Astrocyte of the hippocampus (primary cell): ENCODE measurements at places on chromosomes 11 and 22.

- no peak for DNase-seq
Observed at GRCh38 chr11:130831976-130832375, 84.3 kb downstream of the SNX19 start.

- DNase-seq, result no peak
Observed at GRCh38 chr11:17159441-17159840, 48.3 kb downstream of the PIK3C2A start.

- no peak for DNase-seq
Observed at GRCh38 chr11:10533323-10533722, 7.7 kb downstream of the RNF141 start.

- DNase-seq, result no peak
Observed at GRCh38 chr22:39845529-39845928, 48.0 kb downstream of the ENTHD1 start.

DNA sequence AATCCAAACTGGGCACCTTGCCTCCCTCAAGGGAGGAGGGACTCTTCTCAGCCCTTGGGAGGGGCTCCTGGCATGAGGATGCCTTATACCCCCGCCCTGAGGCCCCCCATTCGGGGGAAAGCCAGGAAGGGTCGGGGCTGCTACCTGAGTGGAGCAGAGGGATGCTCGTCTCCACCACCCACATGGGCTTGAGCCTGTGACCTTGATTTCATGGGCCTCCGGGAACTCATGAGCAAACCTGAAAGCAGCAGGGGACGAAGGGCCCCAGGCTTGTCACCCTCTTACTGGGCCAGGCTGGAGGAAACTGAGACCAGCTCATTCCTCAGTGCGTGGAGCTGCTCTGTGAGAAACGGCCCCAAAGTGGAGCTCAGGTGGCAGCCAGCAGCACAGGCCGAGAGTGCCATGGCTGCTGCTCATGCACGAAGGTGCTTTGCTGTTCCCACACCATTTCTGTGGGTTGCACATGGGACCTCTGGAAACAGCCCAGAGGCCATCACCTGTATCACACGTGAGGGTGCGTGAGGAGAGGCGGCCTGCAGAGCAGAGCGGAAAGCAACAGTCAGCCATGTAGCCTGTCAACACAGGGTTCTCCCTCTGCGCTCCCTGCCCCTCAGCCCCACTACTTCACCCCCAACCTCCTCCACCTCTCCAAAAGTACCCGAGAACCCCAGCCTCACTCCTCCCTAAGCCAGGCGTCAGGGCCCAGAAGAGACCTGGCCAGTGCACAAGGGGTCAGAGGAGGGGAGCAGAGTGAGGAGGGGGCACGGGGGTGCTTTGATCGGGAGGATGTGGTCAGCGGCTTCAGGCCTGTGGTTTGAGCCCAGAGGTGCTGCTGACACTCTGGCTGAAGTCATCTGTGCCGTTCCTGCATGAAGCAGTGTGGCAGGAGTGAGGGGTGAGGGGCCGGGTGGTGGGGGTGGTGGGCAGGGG is 14.1 kb upstream of the IL2RB start:
- no peak for DNase-seq

GRCh38 chr11:11973361-11973800 is 35.0 kb downstream of the DKK3 start:
- peak; percentile 95 for DNase-seq

- no peak for DNase-seq
Observed at GRCh38 chr22:28375761-28376534, 303.7 kb downstream of the TTC28 start.

- DNase-seq, result no peak
Observed at GRCh38 chr11:5684036-5684645, 733 bp downstream of the TRIM5 start.

DNA sequence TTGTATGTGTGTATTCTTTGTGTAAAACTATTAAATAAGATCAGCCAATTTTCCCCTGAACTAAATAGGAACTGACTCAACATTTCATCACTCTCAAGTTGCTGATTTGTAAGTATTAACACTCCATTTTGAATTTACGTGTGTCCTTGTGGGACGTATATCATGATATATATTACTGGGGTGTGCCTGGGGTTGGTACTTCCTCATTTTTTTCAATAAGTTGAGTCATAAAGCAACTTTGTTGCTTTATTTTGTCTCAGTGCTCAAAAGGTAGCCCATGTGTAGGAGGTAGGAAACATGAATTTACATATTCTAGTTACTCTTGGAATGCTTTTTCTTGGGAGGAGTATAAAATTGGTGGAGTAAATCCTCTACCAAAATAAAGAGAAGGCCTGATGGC is 193.9 kb upstream of the RAG2 start:
- DNase-seq, result no peak

- no peak for DNase-seq
Observed at GRCh38 chr11:15918212-15918611, 438.1 kb downstream of the SOX6 start.

DNA sequence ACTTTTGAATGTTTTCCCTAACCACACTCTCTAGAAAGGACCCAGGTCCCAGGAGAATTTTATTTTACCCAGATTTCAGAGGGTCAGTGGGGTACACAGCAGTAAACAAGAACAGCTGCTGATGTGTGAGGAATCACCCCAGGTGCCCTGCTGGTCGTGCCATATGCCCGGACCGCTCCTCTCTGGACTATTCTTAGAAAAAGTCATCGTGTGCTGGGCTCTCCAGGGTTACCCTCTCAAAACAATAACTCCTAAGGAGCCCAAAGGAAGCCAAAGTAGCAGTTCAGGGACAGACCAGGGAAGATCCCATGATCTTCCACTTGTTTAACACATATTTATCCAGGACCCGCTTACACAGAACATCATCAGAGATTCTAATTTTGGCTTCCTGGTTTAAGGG is 29.7 kb downstream of the LRP4 start:
- no peak for DNase-seq

- no peak for DNase-seq
Observed at GRCh38 chr22:19630614-19631013, 83.7 kb upstream of the SEPTIN5 start.

- DNase-seq, result no peak
Observed at GRCh38 chr11:132052904-132053303, 682.5 kb downstream of the NTM start.

DNA sequence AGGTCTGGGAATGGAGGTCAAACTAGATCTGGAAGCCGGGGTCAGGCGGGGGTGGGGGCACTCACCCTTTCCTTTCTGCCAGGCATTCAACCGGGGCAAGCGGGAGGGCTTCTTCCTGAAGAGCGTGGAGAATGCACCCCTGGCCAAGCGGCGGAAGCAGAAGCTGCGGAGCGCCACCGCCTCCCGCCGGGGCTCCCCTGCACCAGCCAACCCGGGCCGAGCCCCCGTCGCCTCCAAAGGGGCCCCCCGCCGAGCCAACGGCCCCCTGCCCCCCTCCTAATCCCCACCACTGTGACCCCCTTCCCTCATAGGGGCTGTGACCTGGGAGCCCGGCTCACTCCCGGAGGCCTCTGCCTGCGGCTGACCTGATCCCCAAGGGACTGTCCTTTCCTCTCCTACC is 12.2 kb downstream of the RPS6KA4 start:
- no peak for DNase-seq

GRCh38 chr11:37533830-37534229 is 935.8 kb upstream of the RAG2 start:
- no peak for DNase-seq

- no peak for DNase-seq
Observed at GRCh38 chr11:64008914-64009633, 22.8 kb downstream of the OTUB1 start.

- no peak for DNase-seq
Observed at GRCh38 chr22:19571995-19572394, 47.8 kb upstream of the CLDN5 start.
